ENCODE measurements at places on chromosomes 2 and 18.
A peak's percentile ranks its signal among the peaks of the same experiment; 100 is the strongest.

DNA sequence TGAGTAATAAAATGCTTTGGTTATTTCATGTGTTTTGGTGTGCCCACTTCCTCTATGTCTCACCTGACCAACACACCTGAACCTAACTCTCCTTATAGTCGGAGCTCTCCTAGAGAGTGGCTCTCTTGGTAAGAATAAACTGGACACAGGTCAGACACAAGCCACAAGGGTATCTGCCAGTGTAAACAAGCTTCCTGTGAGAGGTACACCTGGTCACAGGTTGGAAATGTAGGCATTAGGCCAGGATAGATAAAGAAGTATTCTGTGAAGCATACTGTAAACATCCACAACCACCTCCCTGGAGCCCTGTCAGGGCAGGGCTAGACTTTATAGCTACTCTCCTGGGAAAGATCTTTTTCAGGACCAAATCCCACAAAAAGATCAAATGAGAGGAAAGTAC is 69.4 kb downstream of the ZDBF2 start:
- DNase-seq = no peak

DNA sequence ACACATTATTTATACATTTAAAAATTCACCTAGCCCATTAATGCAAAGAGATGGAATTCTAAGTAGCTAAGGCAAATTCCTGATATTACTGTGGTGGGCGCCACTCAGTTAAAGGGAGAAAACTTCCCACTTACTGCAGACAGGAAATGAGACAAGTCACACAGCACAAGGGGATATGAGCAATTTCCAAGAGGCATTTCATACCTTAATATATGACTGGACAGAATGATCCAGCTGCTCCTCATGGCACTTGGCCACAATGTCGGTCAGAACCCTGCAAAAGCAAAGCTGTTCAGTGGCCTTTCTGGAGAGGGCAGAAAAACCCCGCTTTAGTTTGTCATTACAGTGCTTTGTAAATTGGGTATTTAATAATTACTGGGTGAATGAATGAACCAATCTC is 121.4 kb upstream of the CCDC195 start:
- no peak for DNase-seq

DNA sequence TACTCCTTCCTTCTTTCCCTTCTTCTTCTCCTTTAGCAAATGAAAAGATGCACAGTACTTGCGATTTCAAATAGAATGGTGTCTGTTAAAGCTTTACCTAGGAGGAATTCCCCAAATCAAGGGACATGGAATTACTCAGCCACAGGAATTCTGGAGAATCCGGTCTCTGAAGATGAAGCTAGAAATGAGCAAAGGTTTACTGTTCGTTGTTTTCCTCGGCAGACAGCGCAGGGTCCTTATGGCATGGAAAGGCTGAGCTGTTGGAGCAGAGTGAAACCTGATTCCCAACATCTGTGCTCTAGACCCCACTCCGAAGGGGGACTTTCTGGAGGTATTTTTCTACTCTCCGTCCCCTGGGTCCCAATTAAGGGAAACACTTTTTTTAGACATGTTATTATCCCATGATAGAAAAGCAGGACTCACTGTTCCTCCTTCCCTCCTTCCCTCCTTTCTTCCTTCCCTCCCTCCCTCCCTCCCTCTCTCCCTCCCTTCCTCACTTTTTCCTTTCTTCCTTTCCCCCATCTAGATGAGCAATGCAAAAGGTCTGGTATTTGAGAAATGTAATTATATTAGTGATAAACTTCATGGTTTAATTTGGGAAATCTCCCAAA is 47.1 kb downstream of the CDCA7 start:
- peak; percentile 79 for DNase-seq

- DNase-seq = no peak
Observed at GRCh38 chr18:68121826-68122225, 593.1 kb downstream of the TMX3 start.

DNA sequence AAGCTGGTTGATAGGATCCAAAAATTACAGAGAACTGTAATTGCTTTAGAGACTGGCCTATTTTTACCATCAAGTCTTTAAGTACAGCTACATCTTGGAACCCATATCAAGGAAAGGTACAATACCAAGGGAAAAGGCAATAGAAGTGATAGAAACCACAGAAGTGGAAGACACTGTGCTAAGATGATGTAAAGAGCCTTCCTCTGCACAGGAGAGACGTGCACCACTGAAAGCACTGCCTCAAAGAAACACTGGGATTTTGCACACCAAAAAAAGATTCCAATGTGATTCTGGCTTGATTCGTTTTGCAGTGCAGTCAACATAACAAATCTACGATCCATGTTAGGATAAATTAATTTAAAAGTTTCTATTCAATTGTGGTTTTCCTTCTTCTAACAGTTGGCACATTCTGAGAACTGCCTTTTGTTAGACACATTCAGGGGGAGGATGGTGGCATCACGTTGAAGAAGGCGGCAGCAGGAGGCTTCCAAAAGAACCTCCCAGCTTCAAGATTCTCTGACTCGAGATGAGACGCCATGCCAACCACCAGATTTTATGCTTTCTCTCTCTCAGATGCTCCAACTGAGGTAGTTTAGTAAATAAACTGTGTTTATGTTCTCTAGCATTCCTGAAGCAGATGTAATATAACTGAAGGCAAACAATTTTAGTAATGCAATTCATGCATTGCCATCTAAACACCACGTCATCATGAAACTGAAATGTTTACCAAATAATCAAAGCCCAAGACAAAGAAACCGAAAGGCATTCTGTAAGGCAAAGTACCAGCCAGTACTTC is 102.9 kb downstream of the BCL2 start:
- DNase-seq = no peak

- no peak for DNase-seq
Observed at GRCh38 chr2:235940330-235940729, 227.9 kb downstream of the GBX2 start.

GRCh38 chr2:128028668-128029054 is 802 bp upstream of the SAP130 start:
- no peak for DNase-seq

DNA sequence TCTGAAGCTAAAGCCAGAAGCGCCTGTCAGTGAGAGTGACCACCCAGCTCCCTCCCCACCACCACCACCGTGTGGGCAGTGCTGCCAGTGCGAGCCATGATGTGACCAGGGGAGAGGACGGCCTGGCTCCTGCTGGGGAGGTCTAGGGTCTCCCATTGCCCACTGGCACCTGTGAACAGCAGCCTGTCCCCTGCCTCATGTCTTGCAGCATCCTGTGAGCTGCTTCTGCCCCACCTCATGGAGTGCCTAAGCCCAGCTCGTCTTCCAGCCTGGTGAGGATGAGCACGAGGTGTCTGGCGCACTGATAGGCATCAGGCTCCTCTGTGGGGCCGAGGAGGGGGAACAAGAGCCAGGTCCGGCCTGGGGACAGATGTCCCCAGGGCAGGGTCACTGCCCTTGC is 61.4 kb downstream of the FAM168B start:
- no peak for DNase-seq
